ENCODE measurements at places on chromosomes 1 and 21.

- no peak for DNase-seq
These were observed 4.1 kb downstream of the ZC3H12A start for GRCh38 chr1:37478451-37478881.

DNA sequence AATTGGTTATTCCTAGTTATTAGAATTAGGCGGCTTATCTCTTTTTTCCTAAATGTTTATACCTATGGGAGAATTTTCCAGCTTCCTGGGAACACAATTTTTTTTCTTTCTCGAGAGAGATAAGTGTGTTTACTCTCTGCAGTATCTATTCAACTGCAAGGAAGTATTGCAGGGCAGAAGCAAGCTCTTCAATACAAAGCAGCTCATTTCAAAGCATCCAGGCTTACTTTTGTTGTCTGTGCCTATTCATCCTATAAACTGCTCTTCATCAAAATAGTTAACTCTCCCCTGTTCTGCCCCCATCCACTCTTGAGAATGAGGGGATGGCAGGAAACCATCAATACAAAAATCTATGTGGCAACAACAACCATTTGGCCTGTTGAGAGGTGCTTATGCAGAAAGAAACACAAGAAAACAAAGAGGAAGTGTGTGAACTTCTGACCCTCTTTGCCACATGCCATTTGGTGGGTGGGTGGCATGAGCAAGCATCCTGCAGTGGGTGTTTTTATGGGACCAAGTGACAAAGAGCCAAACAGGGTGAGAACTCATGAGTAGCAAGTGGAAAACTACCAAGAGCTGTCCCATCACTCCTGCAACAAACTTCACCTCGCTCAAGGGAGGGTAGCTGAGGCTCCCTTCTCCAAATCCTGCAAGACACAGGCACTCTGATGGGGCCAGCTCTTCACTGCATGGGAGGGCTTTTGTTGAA lies 50.6 kb upstream of the MRPS6 start:
- peak; percentile 58 for DNase-seq

GRCh38 chr1:84763912-84764680 lies 73.8 kb upstream of the SSX2IP start:
- DNase-seq = no peak

DNA sequence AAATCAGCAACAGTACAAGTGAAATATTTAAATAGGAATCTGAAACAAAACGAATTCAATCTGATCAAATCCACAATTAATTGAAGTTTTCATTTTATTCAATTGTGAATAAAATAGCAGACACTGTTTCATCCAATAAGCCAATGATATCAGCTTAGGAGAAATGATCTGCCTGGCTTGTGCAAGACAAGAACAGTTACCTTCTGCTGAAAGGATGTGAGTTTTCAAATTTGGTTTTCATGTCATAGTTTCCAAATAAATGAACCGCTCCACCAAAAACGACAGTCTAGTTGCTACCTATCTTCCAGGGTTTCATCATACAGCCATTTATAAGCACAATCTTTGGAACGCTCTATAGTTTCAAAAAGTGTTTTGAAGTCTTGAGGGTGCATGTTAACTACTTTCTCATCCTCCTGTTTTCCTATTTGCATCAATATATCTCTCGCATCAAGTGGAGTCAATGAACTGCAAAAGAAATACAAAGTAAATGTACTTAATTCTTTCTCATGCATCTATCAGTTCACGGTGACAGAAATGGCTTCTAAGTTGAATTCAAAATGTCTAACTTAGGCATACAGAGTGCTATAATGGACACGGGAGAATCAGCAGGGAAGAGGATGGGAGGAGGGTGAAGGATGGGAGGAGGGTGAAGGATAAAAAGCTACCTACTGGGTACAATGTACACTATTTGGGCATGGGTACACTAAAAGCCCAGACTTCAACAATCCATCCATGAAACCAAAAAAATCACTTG lies 25.1 kb downstream of the TFB2M start:
- no peak for DNase-seq

GRCh38 chr21:34510148-34511142 lies 1.6 kb downstream of the KCNE1 start:
- DNase-seq = peak; percentile 64

- peak; percentile 75 for DNase-seq
These were observed 8.7 kb upstream of the COL6A1 start for GRCh38 chr21:45972716-45973474.

- no peak for DNase-seq
These were observed 89.8 kb downstream of the EVI5 start for GRCh38 chr1:92695104-92695503.

- DNase-seq = peak; percentile 24
These were observed at the start of gene DNAH14 for GRCh38 chr1:224929335-224930237. Gene DNAH14 (plus strand): TSS chr1:224929675. CDS start chr1:224952703, 23,028 bp downstream.

GRCh38 chr1:101260556-101261350 lies 23.9 kb downstream of the S1PR1 start:
- no peak for DNase-seq

DNA sequence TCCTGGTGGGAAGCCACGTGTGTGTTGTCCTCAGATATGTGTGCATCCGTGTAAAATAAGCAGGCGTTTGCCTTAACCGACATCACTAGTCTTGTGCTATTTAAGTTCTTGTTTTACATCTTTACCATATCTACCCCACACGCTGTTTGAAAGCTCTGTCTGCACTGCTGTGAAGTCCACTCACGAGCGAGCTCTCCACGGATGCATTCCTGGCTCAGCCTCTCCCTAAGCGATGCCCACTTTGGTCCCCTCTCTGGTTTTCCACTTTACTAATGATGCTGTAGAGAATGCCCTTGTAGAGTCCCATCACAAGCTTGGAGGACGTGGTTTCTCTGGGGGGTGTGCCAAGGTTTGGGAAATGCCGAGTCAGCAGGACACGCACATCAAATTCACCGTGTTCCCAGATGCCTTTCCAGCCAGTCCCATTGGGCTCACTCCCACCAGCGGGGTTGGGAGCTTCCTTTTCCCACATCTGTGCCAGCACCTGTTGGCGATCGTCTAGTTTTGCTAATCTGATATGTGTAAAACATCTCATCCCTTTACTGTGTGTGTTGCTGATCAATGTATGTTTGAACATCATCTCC lies 43.8 kb downstream of the ACTL8 start:
- no peak for DNase-seq

- DNase-seq = no peak
These were observed 222.7 kb downstream of the TM2D1 start for GRCh38 chr1:61501971-61502916.

DNA sequence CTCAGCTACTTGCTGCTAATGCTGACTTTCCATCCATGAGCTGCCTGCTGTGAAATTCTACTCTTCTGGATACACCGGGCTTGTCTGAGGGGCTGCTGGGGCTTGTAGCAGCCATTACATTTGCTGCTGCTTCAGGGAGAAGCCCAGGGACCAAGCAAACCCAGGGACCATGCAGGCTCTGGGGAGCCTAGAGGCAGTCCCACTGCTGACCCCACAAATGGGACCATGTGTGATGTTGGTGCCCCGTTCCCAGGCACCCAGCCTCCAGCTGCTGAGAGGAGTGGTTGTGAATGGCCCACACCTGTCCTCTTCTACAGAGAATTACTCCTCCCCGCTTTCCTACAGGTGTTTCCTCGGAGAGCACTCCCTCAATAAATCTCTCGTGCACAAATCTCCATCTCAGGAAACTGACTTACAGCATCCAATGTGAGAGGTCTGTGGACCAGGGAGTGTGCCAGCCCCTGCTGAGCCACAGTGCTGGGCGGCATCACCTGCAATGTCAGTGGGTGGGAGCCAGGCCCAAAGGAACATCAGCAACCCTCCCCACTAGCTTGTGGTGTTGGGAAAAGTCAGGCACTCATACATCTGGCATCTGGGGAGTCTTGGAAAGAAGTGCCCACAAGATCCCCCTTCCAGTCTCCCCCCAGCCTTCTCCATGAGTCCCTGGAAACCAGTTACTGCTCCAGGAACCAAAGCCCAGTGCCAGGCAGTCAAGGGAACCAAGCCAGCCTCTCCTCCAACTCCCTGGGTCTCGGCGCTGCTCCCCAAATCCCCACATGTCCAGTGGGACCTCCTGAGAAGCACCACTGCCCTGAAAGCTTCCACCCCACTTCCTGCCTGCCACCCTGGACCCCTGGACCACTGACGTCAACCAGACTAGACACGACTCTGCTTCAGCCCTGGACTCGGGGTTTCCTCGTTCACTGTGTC lies 65.1 kb downstream of the TCP10L start:
- DNase-seq = no peak

DNA sequence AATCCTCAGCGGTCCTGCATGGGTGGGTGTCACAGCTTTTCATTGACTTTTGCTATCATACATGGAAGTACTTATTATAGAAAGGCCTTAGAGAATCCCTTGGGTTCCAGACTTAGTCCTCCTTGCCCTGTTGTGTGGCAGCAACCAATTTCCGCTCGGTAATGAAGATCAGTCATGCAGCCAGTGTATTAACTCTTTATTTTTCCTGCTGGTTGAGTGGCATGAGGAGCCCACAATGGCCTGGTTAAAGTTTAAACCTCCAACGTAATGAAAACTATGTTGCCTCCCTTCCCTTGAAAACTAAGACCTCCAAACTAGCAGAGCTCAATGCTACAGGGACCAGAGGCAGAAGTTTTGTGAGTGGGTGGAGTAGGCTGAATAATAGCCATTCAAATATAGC lies 20.0 kb downstream of the CITED4 start:
- DNase-seq = no peak

DNA sequence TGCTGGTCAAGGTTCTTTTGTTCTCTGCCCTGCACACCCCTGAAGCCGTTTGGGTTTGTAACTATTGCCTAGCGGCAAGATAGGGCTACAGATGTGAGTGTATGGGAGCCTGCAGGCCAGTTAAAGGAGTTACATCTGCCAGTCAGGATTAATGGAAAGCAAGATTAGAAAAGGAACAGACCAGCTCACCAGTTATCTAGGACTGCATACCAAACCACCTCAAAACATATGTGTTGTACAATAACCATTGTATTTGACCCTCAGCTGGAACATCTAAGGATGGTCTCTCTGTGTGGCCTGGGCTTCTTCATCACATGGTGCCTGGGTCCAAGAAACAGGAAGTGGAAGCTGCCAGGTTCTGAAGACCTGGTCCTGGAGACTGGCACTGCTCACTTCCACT lies 52.5 kb upstream of the FBXO28 start:
- no peak for DNase-seq

DNA sequence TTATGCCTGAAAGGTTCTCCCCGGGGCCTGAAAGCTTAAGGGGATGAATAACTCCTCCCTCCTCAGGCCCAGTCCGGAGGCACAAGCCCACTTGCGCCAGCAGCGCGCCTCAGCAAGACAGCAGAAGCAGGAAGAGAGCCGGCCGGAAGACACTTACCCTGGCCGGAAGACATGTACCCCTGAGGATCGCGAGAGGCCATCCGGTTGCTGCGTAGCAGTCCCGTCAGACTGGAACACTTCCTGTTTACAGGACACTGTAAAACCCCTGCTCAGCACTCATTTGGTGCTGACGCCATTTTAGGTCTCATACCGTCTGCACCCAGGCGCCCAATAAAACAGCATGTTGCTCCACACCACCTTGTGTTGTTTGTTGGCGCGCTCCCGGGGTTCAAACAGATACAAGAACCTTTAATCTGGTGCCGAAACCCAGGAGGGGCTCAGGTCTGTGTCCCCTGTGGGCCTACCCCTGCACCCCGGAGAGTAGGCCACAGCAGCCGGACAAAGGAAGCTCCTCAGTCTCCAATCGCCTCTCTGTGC lies 30.3 kb downstream of the VN1R5 start:
- DNase-seq = no peak

Data from A673 (cell line).